ENCODE measurements at places on chromosomes 7 and 10. TPM values are rescaled to one million over a fixed set of nuclear protein-coding genes. Genes with fewer than 3 reads are reported as not detected.
A peak's percentile ranks its signal among the peaks of the same experiment; 100 is the strongest.

DNA sequence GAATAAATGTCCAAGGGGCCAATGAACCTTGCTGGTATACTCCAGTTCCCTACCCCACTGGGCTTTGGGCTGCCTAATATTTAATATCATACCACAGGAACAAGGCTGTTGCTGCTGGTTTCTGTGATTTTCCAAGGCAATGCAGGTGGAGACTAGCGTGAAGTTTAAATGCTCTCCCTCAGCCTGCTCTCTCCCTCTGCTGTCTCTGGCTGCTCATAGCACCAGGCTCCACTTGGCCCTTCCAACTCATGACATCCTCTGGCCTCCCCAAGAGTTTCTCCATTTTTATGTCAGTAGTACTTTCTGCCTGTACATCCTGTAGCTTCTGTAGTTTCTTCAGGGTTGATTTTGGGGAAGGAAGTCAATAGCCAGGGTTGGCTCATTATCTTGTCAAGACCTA is 103.5 kb downstream of the LHFPL3 start:
- no peak for DNase-seq

- DNase-seq, result peak; percentile 31
Measured at GRCh38 chr10:45514291-45515270, 140.6 kb downstream of the ALOX5 start.

DNA sequence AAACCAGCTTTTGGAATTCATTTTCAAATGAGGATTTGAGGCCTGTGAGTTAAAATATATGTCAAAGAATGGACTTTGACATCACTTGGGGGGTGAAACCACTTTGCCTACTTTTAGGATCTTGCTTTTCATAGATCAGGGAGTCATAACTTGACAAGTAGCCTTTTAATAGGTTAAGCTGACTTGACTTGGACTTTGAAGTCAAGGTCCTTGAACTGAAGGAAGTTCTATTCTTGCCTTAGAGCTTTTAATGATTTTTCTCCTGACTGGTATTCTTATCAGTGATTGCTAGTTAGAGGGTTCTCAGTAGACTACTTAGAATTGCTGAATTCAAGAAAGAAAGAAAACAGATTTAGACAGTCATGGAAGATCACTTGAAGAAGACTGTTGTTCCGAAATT is 17.7 kb downstream of the AGR2 start:
- no peak for DNase-seq

- no peak for DNase-seq
Measured at GRCh38 chr7:43768201-43768886, 9.9 kb downstream of the BLVRA start.

- no peak for DNase-seq
Measured at GRCh38 chr10:120833222-120833928, 17.8 kb upstream of the WDR11 start.

GRCh38 chr7:90459888-90460287 is 9.6 kb upstream of the PTTG1IP2 start:
- DNase-seq, result no peak

DNA sequence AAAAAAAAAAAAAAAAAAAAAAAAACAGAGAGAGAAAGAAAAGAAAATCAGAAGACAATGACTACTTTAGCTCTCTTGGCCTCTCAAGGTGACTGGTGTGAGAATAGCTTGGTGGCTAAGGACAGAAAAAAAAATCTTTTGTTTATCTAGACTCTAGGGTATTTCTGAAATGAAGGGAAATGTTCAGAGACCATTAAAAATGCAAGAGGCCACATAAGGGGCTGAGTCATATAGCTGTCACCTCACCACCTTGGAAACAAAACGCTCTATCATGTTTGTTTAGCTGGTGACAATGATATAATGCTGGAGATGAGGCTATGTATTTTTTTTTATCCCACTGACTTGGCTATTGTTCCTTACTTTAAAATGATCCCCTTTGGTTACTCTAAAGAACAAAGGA is 287.0 kb upstream of the CDC14C start:
- DNase-seq, result peak; percentile 31

GRCh38 chr10:11919271-11919670 is 96.1 kb downstream of the PROSER2 start:
- DNase-seq, result no peak

- no peak for DNase-seq
Measured at GRCh38 chr7:22635349-22635748, 91.7 kb upstream of the IL6 start.

DNA sequence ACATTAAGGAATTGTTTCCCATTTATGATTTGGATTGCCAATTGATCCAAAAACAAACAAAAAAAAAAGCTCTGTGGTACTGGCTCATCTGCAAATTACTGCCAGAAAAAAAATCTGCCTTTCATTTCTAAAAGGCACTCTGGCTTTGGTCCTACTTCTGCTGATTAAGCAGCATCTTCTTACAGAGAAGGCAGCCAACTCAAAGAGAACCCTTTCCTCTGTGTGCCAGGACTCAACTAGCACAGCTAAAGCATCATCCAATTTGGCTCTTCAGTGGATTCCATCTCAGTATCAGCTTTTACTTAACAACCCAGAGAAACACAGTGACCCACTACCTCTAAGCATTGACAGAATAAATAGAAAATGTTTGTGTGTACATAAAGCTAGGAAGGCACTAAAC is 80.6 kb downstream of the GSAP start:
- no peak for DNase-seq

DNA sequence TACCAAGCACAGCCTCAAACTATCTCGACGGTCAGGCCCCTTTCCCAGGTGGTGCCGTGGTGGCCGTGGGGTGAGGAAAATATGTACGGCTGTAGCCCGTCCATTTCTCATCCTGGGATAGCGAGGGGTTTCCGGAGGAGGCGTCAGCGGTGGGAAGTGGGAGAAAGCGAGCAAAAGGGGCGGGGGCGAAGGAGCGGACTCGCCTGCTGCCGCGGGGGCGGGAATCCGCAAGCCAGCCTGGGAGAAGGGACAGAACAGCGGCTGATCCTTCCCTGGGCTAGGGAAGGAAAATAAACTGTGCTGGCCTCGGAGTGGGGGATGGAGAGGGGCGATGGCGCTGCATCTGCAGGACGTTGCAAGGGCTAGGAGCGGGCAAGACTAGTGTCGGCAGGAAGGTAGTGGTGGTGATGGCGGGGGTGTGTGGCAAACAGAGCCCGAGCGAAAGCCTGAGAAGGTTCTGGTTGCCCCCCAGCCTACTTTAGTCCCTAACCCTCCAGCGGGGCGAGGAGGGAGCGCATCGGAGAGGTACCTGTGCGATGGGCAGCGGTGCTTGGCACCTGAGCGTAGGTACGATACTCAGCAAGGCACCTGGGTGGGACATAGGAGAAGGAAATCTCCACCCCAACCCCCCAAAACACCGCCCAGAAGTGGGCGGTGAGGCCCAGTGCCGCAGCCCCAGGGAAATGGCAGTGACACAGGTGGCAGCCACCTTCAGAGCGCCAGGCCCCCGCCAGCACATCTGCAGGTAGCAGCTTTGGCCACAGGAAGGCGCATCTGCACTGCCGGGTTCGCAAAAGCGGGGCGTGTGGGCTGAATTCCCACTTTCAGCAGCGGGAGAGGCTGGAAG is 49.9 kb upstream of the STEAP1B start:
- no peak for DNase-seq

DNA sequence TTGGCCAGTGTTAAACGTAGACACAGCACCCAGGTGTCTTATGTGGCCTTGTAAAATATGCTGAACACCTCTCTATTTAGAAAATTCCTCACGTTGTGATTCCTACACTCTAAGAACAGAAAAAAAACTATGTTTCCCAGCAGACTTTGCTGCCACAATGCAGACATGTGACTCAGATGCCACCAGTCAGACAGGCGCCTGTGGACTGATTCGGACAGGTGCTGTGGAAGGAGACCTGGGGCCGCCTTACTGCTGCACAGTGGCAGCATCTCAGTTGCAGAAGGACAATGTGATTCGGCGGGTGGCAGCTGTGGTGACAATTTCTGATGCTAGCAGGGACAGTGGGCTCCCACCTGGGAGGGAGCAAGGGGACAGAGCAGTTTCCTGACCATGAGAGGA is 88.8 kb downstream of the C10orf90 start:
- DNase-seq, result no peak

GRCh38 chr7:44799939-44800338 is 3.5 kb downstream of the PPIA start:
- DNase-seq, result no peak

DNA sequence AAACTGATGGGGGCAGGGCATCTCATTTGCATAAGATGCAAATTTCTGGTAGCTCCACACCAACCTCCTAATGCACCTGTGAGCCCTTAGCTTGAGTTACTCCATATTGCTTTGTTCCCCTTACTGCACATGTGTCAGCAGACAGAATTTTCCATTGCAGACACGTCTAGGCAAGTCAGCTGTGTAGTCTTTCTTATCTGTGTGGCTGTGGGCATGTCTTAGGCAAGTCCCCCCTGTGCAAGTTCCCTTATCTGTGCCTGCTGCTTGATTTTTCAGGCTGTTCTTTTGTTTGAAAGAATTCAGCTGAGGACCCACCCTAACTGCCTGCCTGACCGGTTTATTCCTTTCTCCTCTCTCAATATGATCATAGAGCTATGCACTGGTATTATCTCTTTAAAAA is 28.5 kb upstream of the TRIM24 start:
- DNase-seq, result no peak

GRCh38 chr7:100983451-100984187 is 14.3 kb downstream of the MUC12 start:
- peak; percentile 56 for DNase-seq

DNA sequence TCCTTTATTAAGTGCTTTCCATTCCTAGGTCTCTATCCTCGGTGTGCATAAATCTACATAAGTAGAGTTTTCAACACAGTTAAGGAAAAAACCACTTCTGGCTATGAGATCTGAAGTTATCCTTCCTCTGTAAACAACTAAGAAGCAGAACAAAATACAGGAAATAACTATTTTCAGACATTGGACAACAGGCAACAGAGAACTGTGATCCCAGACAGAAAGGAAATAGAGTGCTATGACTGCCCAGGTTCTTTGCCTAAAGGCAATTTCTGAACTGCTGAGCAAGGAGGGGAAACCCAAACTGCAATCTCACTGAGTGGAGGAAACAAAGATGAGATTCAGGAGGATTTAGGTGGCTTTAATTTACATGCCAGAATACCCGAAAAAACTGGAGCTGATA is 285.4 kb downstream of the SNX13 start:
- no peak for DNase-seq

DNA sequence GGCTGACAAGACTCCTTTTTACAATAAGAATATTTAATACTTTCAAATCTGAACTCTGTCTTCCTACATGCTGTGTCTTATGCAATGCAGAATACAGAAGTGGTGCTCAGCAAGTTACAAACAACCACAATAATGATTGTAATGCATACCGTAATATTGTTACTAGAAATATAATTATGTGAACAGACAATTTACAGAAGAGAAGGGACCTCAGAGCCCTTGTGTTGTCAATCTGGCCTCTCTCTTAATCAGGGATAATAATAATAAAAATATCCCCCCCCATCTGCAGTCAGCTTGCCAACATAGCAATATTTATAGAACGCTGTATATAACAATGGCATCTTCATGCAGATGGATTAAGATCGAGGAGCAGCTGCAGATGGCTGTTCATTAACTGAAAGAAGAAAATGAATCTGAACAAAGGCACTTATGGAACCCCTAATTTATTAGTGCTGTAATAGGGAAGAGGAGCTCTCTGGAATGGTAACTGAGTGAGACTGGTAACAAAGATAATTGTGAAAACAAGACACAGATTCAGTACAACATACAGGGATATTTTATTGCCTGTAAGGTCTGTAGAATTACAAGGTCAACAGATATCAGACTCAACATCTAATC is 106.3 kb downstream of the TMEM26 start:
- DNase-seq, result no peak

GRCh38 chr7:137954614-137955013 is 47.3 kb downstream of the CREB3L2 start:
- no peak for DNase-seq

Gene USP54
- 85.9 TPM for total RNA-seq

Gene ASB10
- not detected for total RNA-seq

Gene GPR158
- total RNA-seq, result 0.12 TPM

Gene ELMO1
- 17.8 TPM for total RNA-seq

Gene TRIM74
- 0.91 TPM for total RNA-seq

Gene CDK1
- total RNA-seq, result 6.6 TPM

Gene EPHB4
- total RNA-seq, result 62.4 TPM

Gene SPDYE18
- total RNA-seq, result not detected

All from astrocyte (in vitro differentiated cells and primary cell).